ENCODE measurements at places on chromosomes 1 and 21.

- DNase-seq: peak; percentile 84
These were observed 275.5 kb upstream of the FMN2 start for GRCh38 chr1:239816081-239816782.

DNA sequence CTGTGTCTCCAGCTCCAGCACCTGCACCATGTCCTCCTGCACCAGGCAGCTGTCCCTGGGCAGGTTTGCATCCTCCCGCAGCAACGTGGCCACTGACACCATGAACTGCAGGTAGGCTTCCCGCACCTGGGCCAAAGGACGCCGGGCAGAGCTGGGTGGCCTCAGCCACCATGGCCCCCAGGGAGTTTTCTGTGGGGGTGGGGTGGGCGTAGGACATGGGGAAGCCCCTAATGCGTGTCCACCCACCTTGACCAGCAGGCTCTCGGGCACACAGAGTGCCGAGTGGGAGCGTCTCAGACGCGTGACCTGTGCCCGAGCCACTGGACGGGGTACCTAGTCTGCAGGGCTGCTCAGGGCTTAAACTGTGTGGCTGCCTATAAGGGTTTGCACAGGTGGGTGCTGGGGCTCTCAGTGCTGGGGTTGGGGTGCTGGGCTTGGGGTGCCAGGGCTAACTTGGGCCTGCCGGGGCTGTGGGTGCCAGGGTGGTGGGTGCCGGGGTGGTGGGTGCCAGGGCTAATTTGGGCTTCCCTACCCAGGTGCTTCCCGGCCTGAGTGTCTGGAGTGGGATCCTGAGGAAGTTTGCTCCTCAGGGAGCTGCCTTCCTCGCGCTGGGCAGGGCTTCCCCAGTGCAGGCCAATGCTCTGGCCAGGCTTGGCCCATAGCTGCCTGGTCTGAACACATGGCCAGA, 17.7 kb downstream of the PRXL2B start:
- no peak for DNase-seq

DNA sequence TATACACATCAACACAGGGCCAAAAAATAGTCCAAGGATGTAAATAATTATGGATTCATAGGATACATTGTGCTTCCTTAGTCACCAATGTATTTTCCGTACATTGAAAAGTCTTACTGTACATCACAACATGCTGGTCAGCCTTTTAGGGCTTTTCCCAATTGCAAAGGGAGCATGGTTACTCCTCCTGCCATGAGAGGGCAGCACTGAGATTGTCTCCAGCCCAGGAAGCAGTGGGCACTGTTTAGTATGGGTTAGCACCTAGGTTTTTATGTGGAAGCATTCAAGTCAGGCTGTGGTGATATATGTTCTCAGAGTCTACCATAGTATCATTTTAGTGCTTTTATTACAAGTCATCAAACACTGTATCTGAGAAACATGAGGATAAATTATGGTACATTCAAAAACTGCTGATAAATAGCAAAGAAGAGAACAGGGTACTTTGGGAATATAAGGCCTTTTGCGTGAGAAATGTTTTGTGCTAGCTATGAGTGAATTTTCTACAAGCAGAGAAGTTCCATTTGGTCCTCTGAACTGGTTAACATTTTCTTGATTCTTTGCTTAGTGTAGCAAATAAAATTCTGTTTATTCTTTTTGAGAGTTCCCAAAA, 34.0 kb downstream of the ST6GALNAC5 start:
- DNase-seq: peak; percentile 76

- DNase-seq: peak; percentile 59
These were observed 30.7 kb downstream of the NOL9 start for GRCh38 chr1:6523566-6523965.

DNA sequence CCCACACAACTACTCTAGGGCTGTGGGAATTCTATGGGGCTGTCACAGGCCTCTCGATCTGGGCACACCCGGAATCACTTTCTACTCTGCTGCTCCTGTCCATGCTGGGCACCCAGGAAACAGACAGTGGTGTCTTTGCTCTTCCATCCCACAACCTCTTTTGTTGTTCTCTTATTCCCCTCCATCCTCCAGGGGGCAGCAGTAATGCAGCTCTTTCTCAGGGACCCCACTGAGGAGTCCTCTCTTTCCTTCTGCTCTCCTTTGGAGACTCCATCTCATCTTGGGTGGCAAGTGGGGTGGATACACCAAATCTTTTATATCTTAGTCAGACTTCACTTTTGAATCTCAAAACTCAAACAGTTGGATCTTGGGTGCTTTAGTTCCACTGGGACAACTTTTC, 206.3 kb downstream of the HS2ST1 start:
- no peak for DNase-seq

- no peak for DNase-seq
These were observed 662.5 kb downstream of the PLPP3 start for GRCh38 chr1:55916907-55917306.

DNA sequence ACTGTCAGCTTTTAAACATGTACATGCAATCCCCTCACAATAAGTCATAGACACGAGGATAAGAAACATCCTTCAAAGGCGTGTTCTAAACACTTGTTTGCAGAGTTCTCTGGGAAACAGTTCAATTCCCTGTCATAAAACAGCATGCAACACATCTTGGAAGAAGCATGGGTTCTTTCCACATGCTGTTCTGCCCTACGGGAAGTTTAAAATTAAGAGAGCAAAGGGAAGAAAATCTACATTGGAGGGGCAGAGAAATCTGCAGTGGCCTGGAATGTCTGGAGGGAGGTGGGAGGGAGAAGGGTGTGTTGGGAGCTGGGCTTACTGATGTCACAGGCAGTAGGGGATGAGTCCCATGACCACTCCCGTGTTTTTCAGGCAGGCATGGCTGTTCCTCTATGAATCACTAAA, 98.3 kb upstream of the SLC2A1 start:
- peak; percentile 78 for DNase-seq

- no peak for DNase-seq
These were observed 22.8 kb downstream of the ECE1 start for GRCh38 chr1:21267191-21268077.

DNA sequence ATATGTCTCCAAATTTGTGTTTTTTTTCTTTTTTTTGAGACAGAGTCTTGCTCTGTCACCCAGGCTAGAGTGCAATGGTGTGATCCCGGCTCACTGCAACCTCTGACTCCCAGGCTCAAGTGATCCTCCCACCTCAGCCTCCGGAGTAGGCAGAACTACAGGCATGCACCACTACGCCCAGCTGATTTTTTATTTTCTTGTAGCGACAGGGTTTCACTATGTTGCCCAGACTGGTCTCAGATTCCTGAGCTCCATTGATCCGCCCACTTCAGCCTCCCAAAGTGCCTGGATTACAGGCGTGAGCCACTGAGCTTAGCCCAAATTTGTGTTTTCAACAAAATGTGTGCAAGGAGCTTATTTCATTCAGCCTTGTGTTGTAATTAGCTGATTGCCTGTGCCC, 59.0 kb upstream of the IFFO2 start:
- no peak for DNase-seq

DNA sequence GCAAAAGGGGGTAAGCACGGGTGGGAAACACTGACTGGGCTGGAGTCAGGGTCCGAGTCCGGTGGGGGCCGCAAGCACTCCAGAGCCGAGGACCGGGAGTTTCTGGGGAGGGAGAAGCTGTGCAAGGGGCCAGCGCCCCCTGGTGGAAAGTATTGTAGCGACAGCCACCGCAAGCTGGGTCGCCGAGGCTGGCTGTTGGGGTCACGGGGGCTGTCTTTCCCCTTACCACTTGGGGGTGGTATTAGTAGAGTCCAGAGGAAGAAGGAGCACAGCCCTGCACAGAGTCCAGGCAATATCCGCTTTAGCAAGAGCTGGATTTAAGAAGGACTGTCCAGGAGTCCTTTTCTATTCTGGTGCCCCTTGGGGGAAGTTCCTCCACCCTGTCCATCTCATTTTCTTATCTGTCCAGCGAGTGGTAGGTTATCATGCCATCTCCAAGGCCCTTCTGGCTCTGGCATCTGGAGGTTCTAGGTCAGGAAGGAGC, 17.9 kb upstream of the ETV3 start:
- peak; percentile 58 for DNase-seq

- peak; percentile 12 for DNase-seq
These were observed 32.1 kb downstream of the LRP8 start for GRCh38 chr1:53295726-53296116.

DNA sequence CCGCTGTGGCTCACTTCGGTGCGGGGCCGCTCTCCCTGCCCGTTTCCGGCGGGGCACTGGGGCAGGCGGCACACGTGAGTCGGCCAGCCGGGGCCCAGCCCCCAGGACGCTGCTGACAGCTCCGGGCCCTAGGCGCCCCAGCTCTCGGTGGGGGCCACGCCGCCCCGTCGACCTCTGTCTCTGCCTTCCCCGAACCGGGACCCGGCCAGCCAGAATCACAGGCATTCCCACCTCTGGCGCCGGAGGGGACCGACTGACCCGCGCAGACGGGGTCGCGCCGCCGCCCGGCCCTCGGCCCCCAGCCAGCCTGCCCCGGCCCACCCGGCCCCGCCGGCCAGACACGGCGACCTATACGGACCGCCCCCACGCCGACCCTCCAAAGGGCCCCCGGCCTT, 755 bp downstream of the SCMH1 start:
- peak; percentile 27 for DNase-seq

DNA sequence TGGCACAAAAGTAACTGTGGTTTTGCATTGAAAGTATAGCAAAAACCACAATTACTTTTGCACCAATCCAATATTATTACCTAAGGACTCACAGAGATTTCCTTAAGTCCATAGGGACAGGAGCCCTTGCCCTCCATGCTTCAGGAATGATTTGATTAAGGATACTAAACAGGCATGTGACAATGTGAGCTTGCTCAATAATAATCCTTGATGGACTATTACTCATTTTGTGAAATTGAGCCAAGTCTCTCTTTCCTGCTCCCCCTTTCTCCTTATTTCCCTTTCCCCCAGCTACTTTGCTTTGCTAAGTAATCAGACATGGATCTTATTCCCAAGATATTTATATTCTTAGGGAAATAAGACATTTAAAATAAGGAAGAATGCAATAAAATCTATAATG, 21.6 kb upstream of the RGL1 start:
- DNase-seq: peak; percentile 35

- DNase-seq: no peak
These were observed 218.7 kb upstream of the VAMP3 start for GRCh38 chr1:7552402-7552801.

- no peak for DNase-seq
These were observed 21.1 kb downstream of the GNG4 start for GRCh38 chr1:235628316-235629005.

DNA sequence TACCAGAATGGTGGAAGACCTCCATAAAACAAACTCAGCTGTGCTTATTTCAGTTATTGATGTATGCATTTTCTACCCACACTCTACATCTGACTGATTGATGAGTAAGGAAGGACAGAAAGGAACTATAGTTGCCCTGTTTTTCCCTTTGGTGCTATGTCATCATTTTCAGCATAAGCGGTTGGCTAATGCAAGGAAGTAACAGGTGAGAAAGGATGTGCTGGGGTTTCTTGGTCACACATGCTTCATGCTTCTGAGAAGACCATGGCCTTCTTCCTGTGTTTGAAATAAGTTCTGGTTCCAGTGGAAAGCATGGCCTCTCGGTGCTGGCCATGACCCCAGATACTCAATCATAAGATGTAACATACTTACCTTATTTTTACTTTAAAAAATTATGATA, 541.2 kb downstream of the PTPRU start:
- no peak for DNase-seq

- no peak for DNase-seq
These were observed 42.9 kb upstream of the ID3 start for GRCh38 chr1:23601968-23602876.

- peak; percentile 75 for DNase-seq
These were observed 658.5 kb upstream of the ADGRL2 start for GRCh38 chr1:81142099-81142826.

GRCh38 chr1:39650431-39650830, 11.0 kb upstream of the HEYL start:
- peak; percentile 55 for DNase-seq

DNA sequence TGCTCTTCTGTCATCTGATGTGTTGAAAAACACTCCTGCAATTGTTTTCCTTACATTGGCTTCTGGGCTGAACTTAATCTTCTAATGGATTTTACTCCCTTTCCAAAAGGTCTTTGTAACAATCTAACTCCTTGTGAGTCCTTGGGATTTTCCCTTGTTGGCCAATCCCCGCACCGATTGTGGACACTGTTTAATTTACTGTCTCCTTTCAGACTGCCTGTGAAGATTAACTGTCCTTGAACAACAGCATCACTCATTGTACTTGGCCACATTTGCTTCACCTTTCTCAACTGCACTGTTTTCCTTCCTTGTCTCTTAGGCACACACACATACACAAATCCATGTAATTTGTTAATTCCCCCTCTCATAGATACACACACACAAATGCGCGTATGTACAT, 120.4 kb downstream of the SPATA46 start:
- DNase-seq: no peak

DNA sequence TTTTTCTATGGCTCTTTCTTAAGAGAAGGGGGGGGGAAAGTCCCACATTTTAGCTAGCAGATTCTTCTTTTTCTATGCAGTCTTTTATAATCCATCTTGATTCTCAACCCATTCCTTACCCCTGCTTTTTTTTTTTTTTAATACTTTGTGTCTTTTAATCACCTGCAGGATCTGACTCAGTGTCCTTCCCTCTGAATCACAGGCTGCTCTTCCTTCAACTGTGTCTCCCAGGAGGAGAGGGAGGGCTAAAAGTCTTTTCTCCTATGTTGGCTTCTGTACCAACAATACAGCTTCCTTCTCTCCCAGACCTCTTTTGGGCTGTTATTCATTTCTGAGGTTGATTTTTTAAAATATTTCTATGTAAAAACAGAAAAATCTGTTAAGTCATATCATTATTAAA, 686.2 kb downstream of the ADGRL2 start:
- DNase-seq: peak; percentile 71

DNA sequence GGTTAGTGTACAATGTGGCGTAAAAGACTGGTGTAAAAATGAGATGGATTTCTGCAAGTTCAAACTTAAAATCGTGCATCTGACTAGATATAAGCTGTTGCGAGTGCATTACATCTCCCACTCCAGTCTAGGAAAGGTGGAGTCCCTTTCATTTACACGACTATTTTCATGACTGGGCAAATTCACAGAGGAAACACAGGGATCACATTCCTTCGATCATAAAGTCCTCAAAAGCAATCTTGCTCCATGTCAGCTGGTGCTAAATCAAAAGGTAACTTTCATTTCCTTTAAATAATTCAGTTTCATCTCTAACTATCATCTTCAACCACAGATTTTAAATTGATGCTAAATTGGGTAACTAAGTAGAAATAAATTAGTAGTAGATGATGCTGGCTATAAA, 100.0 kb downstream of the HLCS start:
- no peak for DNase-seq

Data from epithelial cell of esophagus (primary cell).